ENCODE measurements at places on chromosomes 5 and 9.

DNA sequence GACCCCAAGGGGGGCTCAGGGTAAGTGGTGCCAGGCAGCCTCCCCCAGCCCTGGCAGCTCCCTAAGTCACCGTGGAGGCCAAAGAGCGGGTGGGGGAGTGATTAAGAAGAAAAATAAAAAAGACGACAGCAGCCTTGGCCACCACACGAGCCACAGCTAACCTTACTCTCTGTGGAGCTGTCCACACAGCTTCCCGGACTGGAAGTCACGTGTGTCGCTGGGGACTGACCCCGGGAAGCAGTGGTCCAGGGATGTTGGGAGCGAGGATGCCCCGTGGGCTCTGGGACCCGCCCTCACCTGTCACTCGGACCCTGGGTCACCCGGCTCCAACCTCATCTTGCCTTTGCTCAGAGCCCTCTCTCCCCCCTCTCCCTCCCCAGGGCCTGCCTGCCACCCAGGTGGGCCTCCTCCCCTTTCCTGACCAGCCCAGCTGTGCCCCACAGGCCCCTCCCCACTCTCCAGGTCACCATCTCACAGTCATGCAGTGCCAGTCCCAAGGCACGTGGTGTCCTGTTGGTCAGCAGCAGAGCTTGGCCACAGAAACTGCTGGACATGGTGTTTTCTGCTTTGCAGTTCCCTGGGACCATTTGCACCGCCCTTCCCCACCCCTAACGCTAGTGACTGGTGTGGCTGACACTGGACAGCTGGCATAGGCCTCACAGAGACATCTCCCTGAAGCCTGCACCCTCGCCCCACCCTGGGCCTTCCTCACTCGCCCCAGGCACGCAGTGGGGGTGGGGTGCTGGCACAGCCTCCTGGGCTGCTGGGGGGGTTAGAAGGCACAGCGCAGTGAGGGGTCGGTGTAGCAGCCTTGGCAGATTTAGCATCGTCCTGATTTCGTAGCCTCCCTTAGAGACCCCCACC is 9.8 kb upstream of the EXOC3 start:
- no peak for DNase-seq

DNA sequence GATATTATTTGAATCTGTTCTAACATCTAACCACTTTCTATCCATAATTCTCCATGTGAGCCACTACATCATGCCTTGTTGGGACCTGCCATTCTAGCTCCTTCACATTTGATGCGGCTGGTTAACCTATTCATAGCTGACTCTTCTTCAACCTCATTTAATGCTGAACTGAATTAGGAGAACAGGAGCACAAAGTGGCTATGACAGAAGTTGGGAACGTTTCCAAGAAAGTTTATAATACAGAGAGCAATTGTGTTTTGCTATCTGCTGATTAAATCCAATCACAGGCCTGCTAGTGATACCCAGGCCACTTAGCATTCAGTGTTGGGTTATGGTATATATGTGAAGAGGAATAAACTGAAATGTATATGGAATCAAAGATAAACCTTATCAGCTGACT is 440.3 kb downstream of the PTPRD start:
- no peak for DNase-seq

DNA sequence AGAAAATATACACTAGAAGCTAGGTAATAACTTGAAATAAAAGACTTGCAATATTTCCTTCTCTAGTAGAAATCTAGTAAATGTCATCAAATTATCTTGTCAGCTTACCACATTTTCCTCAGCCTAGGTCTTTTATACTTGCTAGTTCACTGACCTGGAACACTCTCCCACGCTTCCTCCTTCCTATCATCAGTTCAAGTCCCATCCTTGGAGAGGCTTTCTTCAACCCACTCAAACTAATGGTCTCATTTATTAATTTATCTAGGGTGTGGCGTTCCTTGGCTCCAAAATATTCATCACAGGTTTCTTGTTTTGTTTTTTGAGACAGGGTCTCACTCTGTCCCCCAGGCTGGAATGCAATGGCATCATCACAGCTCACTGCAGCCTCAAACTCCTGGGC is 2.9 kb downstream of the FAM13B start:
- DNase-seq = no peak

- DNase-seq = no peak
Observed at GRCh38 chr9:136363949-136364748, 605 bp upstream of the DNLZ start.

- peak; percentile 47 for DNase-seq
Observed at GRCh38 chr9:85038061-85038460, 368.5 kb downstream of the NTRK2 start.

DNA sequence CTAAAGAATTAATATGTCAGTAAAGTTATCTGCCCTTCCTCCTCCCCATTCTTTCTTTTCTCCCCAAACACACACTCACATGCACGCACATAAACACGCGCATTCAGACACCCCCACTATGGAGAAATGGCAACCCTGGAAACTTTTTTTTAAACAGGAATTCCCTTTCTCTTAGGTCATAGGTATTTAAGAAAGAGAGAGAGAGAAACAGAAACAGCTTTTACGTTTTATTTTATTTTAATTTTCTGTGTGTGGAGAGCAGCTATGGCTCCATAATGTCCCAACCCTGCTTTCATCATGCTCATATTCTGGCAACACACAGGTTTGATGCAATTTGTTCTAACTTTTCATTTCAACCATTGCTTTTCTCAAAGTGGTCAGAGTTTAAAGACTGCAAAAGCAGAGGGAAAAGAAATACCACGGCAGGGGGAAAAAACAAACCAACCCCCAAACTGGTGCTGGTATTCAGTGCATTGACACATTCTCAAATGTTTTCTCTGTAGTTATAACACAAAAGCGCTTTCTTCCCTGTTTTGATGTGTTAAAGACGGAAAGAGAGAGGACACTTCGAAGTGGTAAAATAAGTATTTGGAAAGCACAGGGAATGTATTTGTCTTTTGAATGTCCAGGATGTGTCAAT is 126.0 kb upstream of the TMEM161B start:
- DNase-seq = no peak

Data from anterior cingulate cortex (tissue), 58 donors.